ENCODE measurements at places on chromosomes 7 and 10.

- DNase-seq = no peak
Measured at GRCh38 chr10:46240684-46241565, 45.9 kb upstream of the ANTXRL start.

- DNase-seq = no peak
Measured at GRCh38 chr7:43480581-43480980, 102.3 kb upstream of the STK17A start.

DNA sequence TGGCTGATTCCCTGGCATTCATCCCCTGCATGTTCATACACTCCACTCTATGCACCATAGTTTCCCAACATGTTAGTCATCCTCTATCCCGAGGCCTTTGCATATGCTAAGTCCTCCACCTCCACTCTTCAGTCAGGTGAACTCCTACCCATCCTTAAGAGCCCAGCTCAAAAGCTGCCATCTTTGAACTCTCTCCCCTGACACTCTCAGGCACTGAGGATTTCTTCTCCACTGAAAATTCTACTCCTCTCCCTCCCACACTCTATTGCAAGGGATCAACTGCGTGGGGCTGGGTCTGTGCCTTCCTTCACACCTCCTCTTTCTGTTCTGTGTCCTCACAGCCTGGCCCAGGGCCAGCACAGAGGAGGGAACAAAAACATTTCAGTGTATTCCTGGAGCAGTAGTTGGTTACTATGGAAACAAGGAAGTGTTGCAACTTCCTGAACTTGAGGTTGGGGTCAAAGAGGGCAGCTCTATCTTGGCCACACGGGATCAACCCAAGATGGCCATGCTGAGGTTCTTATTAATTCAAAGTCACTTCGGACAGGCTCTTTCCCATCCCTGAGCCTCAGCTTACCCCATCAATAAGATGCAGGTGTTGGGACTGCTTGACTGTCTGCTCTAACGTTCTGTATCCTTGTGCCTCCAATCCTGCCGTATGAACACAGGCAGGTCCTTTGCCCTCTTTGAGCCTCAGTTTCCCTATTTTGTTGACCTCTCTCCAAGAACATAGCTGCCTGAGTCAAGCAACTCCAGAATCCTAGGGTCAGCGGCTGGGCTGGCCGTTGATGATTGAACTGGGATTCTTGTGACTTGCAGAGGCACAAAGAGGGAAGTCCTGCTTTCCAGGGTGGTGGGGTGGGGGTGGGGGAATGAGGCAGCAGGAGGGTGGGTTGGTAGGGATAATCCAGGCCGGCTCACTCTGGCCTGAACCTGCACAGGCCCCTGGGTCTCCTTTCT is 15.5 kb downstream of the ZMIZ1 start:
- DNase-seq = no peak

- DNase-seq = peak; percentile 86
Measured at GRCh38 chr10:118835682-118836326, 81.0 kb upstream of the CACUL1 start.

DNA sequence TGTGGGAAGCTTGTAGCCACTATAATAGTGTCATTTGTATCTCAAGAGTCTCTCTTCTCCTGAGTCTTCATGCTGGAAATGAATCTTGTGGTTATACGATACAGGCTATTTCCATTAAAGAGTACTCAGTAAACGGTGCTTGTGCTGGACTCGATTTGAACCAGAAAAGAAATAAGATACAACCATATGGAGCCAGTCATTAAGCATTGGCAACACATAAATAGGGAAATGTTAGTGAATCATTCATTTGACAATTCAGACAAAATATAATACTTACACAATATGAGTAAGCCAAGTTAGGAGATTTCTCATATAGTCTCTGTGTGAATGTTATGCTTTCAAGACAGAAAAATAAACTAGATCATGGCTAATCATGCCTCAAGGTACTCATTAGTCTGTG is 356.8 kb downstream of the PLXDC2 start:
- no peak for DNase-seq

GRCh38 chr10:119724593-119725516 is 995 bp upstream of the INPP5F start:
- DNase-seq = no peak

GRCh38 chr7:63071920-63072319 is 926.7 kb upstream of the ZNF722 start:
- DNase-seq = no peak

DNA sequence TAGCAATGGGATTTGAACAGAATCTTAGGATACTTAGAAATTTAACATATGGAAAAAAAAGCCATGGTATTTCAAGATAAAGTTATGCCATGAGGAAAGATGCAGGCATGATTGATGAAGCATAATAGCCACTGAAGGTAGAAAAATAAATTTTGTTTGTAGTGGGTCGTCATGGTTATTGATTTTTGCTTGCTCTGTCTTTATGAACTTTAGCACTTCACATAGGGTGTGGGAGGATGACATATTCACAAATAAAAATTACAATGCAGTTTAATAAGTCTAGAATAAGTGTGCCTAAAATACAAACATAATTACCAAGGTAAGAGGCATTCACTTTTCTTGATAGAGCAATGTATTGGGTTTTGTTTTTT is 129.1 kb upstream of the SEMA3E start:
- DNase-seq = no peak

DNA sequence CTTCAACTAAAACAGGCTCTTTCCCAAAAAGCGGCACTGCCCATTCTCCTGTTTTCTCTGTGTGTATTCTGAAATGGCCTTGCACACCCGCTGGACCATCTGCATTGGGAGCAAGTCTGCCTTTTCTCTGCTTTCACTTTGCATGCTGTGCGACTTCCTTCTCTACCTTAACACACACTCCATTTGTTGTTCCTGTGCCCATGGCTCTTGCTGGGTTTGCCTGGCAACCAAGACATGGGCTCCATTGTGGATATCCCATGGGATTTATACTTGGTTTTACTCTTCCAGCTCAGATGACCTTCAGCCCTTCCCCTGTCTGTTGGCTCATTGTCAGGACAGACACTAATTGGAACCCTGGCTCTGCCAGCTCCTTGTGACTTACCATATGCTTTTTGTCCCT is 465.3 kb downstream of the REEP3 start:
- DNase-seq = no peak

- no peak for DNase-seq
Measured at GRCh38 chr10:22344249-22344648, 1.0 kb upstream of the SPAG6 start.

DNA sequence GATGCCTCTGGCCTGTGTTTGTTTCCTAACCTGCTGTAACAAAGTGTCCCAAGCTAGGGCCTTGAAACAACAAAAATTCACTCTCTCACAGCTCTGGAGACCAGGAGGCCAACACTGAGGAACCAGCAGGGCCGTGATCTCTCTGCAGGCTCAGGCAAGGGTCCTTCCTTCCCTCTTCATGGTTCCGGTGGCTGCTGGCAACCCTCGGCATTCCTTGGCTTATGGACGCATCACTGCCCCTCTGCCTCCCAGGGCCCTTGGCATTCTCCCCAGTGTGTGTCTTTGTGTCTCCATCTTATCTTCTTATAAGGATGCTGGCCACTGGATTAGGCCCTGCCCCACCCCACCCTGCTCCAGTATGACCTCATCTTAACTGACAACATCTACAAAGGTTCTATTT is 17.0 kb downstream of the CNPY1 start:
- no peak for DNase-seq

DNA sequence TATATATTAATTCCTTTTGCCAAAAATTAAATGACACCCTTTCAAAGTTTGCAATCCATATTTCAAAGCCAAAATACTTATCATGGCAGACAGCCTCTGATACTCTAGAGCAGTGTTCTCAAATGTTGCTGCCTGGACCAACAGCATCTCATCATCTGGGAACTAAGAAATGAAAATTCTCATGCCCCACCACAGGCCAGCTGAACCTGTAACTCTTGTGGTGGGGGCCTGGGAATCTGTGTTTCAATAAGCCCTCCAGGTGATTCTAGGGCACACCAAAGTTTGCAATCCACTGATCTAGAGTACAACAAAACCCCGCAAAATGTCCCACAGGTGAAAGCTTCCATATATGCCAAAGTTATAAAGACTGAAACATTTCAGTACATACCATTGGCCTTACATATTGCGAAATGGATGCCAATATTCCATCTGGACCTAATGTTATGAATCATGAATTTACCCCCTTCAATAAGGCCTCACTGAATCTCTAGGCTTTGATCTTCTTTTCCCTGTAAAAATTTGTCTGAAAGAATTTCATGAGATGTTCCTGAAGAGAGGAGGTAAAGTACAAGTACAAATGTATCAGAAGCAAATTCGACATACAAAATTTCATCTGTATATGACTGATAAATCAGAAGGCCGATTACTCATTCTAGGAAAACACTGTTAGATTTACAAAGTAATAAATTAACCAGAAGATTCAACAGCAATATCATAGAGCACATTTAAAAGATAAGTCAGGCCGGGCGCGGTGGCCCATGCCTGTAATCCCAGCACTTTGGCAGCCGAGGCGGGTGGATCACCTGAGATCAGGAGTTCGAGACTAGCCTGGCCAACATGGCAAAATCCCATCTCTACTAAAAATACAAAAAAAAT is 25.3 kb upstream of the EPC1 start:
- DNase-seq = no peak

DNA sequence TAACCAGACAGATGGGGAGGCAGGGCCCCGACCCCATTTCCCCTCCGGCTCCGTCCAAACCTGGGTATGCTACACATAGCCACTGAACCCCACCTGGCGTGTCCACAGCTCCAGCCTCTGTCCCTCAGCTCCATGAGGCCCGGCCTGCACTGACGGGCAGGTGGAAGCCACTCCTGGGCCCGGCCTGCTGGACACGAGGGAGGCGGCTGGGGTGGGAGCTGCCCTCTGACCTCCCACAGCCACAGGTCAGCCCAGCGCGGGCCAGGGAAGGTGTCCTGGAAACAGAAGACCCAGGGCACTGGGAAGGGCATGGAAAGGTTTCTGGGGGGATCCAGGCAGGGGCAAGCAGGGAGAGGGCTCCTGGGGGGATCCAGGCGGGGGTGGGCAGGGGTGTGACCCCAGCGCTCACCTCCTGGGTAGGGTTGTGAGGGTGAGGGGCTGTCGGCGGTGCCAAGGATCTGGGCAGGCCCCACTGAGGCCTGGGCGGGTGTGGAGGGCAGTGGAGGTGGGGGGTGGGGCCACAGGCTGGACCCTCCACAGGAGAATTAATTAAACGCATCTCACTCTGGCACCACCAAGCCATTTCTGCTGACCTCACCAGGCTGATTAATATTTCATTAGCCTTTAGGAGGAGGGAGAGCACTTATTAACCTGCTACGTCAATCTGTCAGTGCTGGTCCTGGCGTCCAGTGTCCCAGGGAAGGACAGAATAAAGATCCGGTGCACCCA is 108.9 kb downstream of the UNCX start:
- no peak for DNase-seq

GRCh38 chr7:94943134-94943533 is 35.7 kb downstream of the PPP1R9A start:
- no peak for DNase-seq
